ENCODE measurements at places on chromosomes 2 and 18.

DNA sequence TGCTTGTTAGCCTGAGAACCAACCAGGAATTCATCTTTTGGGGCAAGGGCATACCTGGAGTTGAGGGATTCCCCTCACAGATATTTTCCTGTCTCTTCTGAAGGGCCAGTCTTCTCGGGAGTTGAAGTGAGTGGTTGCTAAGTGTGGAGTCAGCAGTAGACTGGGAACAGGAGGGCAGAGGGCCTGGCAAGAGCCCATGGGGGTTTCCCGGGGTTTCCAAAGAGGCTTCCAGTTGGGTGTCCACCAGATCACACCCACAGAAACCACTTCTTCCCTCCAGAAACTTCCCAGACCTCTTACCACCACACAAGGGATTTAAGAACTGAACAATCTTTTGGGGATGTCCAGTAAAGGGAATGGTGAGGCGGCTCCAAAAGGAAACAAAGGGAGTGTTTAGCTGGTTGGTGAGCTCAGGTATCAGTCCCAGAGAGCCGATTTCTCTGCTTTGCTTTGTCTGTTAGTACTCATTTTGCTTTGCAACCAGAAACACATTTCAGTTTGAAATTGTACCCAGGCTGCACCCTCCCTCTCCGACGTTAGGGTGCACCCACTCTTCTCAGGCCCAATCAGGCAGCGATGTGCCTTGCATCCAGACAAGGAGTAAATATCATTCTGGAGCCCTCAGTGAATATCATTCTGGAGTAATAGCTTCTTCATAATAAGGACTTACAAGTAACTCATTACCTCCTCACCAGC is 47.5 kb upstream of the SPATS2L start:
- DNase-seq: no peak

DNA sequence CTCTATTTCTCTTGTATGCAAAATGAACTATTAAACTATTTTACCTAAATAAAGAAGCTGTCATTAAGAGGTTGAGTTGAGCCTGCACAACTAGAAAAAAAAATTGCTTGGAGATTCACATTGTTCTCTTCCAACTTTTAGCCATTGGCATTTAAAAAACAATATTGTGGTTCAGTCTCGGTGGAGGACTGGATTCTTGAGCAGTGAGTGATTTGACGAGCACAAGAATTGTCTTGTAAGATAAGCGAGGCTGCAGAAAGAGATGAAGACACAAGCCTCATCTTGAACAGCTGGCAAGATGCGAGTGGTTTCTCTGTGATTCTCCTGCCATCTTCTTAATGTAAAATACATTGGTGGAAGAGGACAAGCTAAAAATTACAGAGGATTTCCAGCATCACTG is 67.0 kb downstream of the GALR1 start:
- no peak for DNase-seq

DNA sequence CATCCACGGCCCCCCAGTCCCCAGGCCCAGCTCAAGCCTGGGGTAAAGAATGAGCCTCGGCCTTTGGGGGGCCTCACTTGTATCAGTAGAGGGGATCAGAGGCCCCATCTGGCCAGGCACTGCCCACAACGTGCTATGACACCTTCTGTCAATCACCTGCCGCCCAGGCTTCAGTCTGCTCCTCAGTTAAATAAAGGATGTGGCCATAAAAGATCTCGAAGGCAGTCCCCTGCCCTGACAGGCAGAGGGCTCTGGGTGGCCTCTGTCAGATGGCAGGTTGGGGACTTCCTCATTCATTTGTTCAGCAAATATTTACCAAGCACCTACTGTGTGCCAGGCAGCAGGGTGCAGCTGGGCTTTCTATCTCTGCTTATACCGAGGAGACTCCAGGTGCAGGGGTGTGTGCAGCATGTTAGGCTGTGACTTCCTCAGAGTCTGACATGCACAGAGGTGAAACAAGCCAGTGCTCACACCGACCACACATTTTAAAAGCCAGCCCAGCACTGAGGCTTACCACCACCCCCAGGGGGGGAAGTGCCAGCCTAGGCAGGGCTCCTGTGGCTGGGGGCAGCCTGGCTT is 166.4 kb downstream of the GALNT1 start:
- no peak for DNase-seq

GRCh38 chr2:65075605-65076344 is 19.6 kb downstream of the CEP68 start:
- DNase-seq: no peak

- no peak for DNase-seq
Measured at GRCh38 chr2:198146346-198146940, 342.1 kb downstream of the PLCL1 start.

DNA sequence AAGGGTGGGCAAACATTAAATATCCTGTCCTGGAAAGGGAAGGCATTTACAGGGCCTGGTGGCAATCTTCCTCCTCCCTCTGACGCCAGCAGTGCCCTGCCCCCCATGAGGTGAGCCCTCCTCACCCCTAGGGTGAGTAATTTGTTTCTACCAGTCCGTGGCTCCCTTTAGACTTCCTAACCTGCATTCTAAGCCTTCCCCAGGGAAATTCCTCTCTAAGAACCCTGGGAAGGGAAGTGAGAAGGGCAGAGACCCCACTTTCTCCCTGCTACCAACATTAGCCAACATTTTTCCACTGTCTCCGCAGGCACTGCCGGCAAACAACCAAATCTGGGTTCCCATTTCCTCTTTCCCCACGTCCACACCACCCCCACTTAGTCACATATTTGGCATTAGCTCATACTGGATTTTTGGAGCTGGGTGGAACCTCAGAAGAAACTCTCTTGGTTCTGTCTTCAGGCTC is 69.3 kb downstream of the NRP2 start:
- DNase-seq: no peak

GRCh38 chr2:8229546-8229986 is 452.3 kb upstream of the ID2 start:
- DNase-seq: peak; percentile 74

- no peak for DNase-seq
Measured at GRCh38 chr18:8561123-8561910, 47.9 kb upstream of the RAB12 start.

- DNase-seq: no peak
Measured at GRCh38 chr2:60796573-60797509, 40.8 kb downstream of the PAPOLG start.

DNA sequence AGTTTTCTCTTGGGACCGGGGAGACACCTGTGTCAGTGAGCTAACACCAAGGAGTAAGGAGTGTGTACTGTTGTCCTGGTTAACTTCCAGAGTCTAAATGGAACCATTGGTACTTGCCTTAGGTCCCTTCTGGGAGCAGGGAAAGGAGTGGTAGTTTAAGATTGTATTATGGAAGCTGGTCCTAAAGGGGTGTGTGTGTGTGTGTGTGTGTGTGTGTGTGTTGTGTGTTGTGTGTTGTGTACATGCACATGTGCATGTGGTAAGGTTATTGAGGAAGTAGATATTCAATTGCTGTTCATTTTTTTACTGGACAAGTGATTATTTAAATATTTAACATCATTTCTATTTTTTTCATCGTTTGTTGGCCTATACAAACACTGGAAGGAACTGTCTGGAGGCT is 1.4 kb downstream of the APLF start:
- no peak for DNase-seq

- DNase-seq: no peak
Measured at GRCh38 chr2:7639476-7639875, 722.3 kb downstream of the RNF144A start.

DNA sequence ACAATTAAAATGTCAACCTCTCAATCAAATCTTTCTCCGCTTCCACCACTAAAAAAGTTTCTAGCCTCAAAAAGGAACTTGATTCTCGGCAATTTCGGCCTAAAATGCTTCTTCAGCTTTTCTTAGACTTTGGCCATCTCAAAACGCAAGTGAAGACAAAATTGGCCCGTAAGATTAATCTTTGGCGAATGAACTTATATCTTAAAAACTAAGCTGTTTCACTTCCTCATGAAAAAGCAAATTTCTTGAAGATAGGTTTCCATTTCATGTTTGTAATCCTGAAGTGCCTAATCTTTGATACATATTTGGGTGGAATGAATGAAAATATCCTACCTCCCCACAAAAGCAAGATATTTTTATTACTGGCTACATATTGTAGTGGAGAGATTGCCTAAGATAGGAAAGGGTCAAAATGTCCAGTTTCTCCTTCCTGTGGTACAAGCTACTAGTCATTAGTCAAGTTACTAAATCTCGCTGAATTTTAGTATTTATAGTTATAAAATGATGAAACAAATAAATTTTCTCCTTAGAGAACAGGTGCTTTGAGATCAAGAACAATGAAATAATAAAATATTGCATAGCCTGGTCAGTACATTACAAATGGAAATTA is 85.4 kb upstream of the ZEB2 start:
- no peak for DNase-seq

- no peak for DNase-seq
Measured at GRCh38 chr18:77702686-77703085, 453.0 kb downstream of the GALR1 start.

- DNase-seq: no peak
Measured at GRCh38 chr2:148023861-148024260, 3.0 kb downstream of the MBD5 start.

DNA sequence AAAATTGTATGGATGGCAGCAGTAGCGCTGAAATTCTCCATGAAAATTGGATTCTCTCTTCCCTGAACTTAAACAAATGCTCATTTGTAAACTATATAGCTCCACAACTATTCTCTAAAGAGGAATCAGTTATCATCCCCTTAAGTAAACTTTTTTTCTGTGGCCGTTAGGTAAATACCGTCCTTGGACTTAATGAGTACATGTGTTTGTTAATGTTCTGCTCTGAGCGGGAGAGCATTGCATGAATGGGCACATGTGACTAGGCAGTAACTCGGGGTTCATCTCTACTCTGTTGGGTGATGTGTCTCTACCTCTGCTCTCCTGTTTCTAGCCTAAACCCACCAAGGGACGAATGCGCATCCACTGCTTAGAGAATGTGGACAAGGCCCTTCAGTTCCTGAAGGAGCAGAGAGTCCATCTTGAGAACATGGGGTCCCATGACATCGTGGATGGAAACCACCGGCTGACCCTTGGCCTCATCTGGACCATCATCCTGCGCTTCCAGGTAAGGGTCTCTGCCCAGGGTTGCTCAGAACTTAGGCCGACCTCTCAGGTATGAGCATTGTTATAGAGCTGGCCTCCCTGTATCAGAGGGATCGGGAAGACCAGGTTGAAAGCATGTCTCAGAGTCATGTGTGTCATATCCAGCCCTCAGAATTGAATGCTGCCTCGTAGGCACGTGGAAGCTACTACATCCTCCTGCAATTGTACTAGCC is 111.5 kb upstream of the EML6 start:
- DNase-seq: no peak

DNA sequence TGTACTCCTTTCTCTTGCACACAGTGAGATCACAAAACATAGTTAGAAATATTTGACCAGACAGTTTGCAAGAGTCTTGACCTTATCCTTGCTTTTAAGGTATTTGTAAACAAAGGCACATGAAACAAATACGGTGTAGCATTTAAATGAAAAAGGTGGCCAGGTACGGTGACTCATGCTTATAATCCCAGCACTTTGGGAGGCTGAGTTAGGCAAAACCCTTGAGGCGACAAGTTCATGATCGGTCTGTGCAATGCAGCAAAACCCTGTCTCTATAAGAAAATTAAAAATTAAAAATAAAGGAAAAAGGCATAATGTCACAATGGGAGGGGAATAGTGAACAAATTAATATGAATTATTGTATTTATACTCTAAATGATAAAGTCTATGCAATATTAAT is 109.5 kb upstream of the PIK3C3 start:
- no peak for DNase-seq

- DNase-seq: no peak
Measured at GRCh38 chr2:80135001-80135400, 169.6 kb downstream of the LRRTM1 start.

DNA sequence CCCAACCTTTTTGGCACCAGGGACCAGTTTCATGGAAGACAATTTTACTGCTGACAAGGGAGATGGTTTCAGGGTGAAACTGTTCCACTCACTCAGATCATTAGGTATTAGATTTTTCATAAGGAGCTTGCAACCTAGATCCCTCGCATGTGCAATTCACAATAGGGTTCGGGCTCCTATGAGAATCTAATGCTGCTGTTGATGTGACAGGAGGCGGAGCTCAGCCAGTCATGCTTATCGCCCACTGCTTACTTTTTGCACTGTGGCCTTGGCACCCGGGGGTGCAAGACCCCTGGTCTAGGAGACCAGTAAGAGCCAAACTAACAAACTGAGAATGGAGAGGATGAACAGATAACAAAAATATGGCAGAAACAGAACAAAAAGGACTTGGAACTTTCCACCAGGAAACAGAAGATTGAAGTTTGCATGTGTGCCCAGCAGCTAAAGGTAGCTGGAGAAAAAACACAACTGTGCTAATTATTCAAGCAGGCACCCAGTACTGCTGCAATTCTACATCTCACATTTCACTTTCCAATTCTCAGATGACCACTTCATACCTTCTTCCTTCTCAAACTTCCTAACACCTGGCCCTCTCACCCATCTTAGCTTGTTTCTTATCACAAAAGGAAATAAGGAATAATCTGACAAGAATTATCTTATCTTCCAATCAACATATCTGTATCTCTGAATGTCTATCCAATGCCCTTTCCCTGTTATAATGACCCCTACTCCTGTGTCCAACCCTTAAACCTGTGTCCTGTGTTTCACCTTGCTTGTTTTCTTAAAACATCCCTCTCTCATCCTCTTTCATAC is 24.8 kb downstream of the SP3 start:
- no peak for DNase-seq

- peak; percentile 1 for DNase-seq
Measured at GRCh38 chr2:2581331-2582159, 250.5 kb upstream of the MYT1L start.

GRCh38 chr2:8501061-8501720 is 180.7 kb upstream of the ID2 start:
- no peak for DNase-seq

DNA sequence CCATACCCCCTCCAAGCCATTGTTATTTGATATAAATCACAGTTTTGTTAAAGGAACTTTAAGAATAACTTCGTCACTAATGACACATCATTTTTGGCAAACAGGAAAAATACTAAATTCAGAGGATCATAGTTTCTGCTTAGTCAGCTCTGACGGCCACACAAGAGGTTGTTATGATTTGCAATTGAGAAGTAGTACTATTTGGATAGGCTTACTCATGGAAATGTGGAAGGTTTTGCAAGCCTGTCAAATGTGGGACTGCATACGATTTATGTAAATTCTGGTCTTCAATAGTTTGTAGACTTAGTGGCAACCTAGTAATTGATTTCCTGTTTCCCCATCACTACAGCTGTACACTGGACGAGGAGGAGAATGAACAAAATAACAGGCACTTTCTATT is 108.1 kb downstream of the ARHGEF33 start:
- DNase-seq: no peak

DNA sequence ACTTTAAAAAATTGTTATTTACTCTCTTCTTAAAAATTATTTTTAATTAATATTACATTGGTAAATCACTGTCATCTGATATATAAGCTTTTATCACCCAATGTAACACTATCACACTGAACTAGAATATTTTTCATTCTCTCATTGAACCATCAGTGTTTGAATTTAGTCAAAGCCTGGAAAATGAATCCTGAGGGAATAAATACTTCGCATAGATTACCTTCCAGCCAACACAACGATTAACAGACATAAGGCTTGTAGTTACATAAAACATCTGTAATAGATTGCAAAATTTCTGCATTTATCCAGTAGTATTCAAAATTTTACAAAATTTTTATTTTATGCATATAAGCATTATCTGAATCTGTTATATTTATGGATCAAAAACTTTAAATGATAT is 314.9 kb downstream of the ERBB4 start:
- no peak for DNase-seq

All from activated CD4-positive, alpha-beta memory T cell treated with anti-CD3 and anti-CD28 coated beads, Interleukin-2, amount 10 ng/mL, durations not matched to agents 7 days and 5 days (primary cell).